Activated T-cell treated with anti-CD3 and anti-CD28 coated beads, Interleukin-2, amount 50 U/mL, for 72 hours (primary cell): ENCODE measurements at places on chromosomes 6 and 20. TPM values are rescaled to one million over a fixed set of nuclear protein-coding genes. Genes with fewer than 3 reads are reported as not detected.

The DDO gene
- not detected for total RNA-seq

The GABRR1 gene
- total RNA-seq, result not detected

The TMEM217 gene
- total RNA-seq, result 6.8 TPM

The PTCRA gene
- not detected for total RNA-seq

The MATN4 gene
- total RNA-seq, result 3.5 TPM

The PRPH2 gene
- total RNA-seq, result not detected

The RAD21L1 gene
- 1.2 TPM for total RNA-seq

The SYNDIG1 gene
- not detected for total RNA-seq

The DCDC2 gene
- not detected for total RNA-seq

The PPP1R3D gene
- 5.7 TPM for total RNA-seq

The CPNE5 gene
- 0.48 TPM for total RNA-seq

DNA sequence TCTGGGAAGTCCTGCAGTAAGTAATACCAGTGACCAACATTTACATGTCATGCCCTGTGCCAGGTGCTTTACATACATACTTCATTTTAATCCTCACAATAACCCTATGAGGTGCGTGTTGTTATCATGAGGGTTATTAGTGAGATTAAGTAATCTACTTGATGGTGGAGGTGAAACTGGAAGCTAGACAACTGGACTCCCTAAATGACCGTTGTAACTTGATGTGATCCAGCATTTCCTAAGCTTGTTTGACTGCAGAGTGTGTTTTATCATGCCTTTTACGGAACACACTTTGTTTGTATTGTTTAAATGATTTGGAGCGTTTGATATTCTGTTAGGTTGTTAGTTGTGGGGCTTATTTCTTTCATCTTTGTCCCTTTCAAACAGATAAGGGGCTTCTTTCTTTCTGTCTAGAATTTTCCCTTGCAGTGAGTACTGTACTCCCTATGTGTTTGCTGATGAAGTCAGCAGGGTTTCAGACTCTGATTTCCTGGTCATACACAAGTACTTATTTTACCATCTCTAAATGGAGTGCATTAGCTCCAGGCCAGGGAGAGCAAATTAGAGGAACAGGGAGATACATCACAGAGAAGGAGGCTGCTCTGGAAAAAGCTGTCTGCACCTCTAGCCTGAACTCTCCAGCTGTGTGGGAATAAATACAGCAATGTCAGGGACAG is 29.7 kb downstream of the CHMP4B start:
- no peak overlapping the region for H3K27ac ChIP-seq
- no peak for DNase-seq
- H3K4me3 ChIP-seq, result no peak overlapping the region
- H3K4me1 ChIP-seq, result peaks cover 72% of the 10 kb centered on the region

DNA sequence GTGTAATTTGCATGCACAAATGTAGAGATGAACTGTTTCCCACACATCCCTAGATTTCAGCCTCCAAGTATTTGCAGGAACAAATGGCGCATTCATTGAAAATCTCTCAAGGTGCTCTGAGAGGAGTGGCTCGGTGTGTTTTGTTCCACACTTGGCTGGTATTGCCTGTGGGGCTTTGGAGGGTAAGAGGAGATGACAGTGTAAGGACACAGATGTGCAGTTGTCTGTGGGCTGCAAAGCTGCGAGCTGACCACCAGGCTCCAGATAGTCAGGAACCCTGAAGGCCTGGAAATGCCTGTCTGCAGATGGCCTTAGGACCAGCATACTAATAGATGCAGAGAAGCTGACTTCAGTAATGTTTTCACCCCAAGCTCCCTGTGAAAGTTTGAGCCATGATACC is 57.7 kb upstream of the PBOV1 start:
- H3K27me3 ChIP-seq, result peaks cover 1% of the 10 kb centered on the region
- no peak overlapping the region for H3K4me3 ChIP-seq
- no peaks in the 10 kb centered on the region for H3K4me1 ChIP-seq
- H3K36me3 ChIP-seq, result no peaks in the 10 kb centered on the region
- H3K27ac ChIP-seq, result no peak overlapping the region

GRCh38 chr6:3855866-3856265 is 6.7 kb downstream of the FAM50B start:
- peaks cover 4% of the 10 kb centered on the region for H3K36me3 ChIP-seq
- peaks cover 3% of the 10 kb centered on the region for H3K27me3 ChIP-seq
- H3K27ac ChIP-seq, result no peak overlapping the region

DNA sequence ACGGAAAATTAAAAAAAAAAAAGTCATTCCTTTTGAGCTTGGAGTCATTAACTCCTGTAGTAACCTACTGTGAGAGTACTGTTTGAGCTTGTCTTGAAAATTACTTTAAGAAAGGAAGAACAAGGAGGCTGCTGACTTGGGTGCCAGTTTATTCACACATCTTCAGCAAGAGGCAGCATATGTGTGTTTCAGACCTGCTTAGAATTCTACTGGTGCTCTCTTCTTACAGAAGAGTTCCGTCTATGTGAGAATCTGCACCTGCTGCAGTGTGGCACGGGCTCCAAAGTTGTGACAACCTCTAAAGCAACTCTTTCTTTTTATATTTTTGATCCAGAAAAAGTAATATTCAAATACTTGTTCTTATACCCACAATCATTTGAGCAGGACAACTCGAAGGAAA is 117.4 kb upstream of the SOX4 start:
- no peak overlapping the region for H3K27ac ChIP-seq
- no peak for DNase-seq
- H3K4me3 ChIP-seq, result no peak overlapping the region
- H3K27me3 ChIP-seq, result peaks cover 8% of the 10 kb centered on the region
- no peaks in the 10 kb centered on the region for H3K36me3 ChIP-seq
- H3K4me1 ChIP-seq, result no peaks in the 10 kb centered on the region

GRCh38 chr6:157069585-157069984 is 253.7 kb downstream of the TMEM242 start:
- H3K4me3 ChIP-seq, result peak overlapping the region; percentile 62
- no peaks in the 10 kb centered on the region for H3K27me3 ChIP-seq
- no peak for DNase-seq
- peak overlapping the region; percentile 50 for H3K27ac ChIP-seq
- no peaks in the 10 kb centered on the region for H3K36me3 ChIP-seq

DNA sequence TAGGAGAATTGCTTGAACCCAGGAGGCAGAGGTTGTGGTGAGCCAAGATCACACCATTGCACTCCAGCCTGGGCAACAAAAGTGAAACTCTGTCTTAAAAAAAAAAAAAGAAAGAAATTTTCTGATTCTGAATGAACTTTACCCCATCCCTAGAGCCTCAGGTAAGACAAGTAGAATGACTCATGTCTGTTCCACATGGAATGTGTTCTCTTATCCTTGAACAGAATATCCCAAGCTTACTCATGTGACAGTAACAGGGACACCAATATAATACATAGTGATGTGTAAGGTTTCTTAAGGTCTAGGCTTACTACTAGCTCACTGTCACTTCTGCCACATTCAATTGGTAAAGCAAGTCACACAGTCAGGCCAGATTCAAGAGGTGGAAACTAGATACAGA is 219.6 kb upstream of the BTBD3 start:
- H3K27ac ChIP-seq, result no peak overlapping the region
- no peak for DNase-seq
- H3K27me3 ChIP-seq, result no peaks in the 10 kb centered on the region
- H3K36me3 ChIP-seq, result no peaks in the 10 kb centered on the region

DNA sequence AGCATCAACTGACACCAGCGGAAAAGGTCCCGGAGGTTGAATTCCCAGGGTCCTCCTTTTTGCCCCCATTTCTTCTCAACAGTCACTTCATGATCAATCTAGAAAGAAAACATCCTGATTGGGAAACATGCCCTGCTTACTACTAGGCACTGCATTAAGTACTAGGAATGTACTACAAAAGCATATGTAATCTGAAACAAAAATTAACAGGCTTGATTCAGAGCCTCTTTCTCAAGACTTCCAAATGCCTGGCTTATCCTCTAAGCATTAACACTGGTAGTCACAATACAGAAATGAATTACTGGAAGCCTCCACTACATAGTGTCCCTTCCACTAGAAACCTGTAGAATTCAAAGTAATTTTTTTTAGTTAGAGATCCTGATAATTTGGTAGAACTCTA is 84.5 kb upstream of the LYRM2 start:
- H3K27ac ChIP-seq, result no peak overlapping the region
- H3K4me3 ChIP-seq, result no peak overlapping the region
- H3K27me3 ChIP-seq, result no peaks in the 10 kb centered on the region
- no peaks in the 10 kb centered on the region for H3K4me1 ChIP-seq
- peaks cover 12% of the 10 kb centered on the region for H3K36me3 ChIP-seq

DNA sequence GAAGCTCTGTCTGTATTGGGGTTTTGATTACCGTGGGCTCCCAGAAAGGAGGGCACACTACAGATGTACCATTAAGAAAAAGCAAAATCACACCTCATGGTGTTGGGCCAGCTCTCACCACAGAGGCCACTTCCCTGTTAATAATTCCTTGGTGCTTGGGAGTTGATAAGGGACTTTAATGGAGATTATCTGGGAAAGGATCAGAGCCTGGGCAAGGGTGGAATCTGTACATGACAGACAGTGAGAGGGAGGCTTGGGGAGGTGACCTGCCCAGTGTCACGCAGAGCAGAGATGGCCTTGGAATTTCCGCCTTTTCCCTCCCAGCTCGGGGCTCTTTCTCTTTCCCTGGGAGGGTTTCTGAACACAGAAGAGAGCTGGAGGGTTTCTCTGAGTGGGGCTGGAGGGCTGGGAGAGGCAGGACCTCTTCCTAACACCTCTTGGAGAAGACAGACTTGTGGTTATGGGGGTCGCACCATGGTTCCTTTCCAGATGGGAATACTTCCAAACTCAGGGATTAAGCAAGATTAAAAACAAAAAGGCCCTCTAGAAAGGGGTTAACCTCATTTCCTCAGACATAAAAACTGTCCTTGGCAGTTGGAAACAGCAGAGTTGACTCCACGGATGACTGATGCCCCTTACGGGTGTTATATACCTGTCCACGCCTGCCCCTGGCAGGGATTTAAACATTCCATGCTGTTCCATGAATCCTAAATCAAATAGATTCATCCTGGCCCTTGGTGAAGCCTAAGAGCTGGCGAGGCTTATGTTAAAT is 16.8 kb upstream of the KCNK16 start:
- H3K27ac ChIP-seq, result no peak overlapping the region
- no peak for DNase-seq
- H3K27me3 ChIP-seq, result peaks cover 34% of the 10 kb centered on the region
- no peaks in the 10 kb centered on the region for H3K36me3 ChIP-seq

DNA sequence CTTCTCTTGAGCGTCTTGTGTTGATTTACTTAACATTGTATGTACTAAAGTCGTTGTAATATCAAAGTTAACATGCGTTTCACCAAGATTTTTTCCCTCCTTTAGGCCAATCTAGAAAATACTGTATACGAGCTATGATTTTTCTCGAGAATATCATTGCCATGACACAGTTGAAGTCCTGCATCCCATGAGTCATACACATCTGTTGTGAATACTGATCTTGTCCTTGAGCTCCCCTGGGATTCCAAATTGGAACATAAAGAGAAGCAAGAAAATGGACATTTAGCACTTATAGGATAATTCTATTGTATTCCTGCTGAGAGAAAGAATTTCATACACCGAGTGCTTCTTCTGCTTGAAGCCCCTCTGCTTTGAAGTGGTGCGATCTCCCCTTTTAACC is 109.6 kb downstream of the SLC35B3 start:
- DNase-seq, result no peak
- no peak overlapping the region for H3K4me3 ChIP-seq
- H3K4me1 ChIP-seq, result no peaks in the 10 kb centered on the region
- no peak overlapping the region for H3K27ac ChIP-seq

- no peak for DNase-seq
- peaks cover 19% of the 10 kb centered on the region for H3K4me1 ChIP-seq
- no peak overlapping the region for H3K27ac ChIP-seq
These were observed 124.0 kb downstream of the PXDC1 start for GRCh38 chr6:3627501-3627900.

GRCh38 chr20:44768854-44769480 is 23.3 kb downstream of the KCNK15 start:
- no peaks in the 10 kb centered on the region for H3K4me1 ChIP-seq
- no peak overlapping the region for H3K27ac ChIP-seq
- H3K4me3 ChIP-seq, result no peak overlapping the region

DNA sequence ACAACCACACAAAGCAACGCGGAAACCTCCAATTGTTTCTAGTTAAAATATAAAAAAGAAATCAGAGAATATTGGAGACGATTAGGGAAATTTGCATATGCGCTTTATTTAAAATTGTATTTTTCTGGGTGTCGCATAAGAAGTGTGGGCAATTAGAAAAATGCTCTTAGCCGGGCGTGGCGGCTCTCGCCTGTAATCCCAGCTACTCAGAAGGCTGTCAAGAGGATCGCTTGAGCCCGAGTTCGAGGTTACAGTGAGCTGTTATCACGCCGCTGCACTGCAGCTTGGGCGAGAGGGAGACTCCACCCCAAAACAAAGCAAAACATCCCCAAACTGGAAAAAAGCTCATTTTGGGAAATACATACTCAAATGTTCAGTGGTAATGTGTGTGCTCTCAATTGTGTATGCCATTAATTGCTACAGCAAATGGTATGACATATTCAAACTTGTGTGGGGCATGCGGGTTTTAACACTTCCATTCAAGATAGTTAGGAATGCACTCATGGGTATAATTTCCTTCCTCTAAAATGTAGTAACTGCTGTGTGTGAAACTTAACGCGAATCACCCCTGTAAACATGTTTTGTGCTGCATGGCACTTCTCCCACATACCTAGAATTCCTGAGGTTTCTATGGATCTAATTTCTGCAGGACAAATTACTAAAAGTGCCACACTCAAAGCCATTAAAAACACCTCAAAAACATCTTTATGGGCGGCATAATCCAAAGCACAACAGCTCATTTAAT is 54.7 kb upstream of the HFE start:
- peak; percentile 58 for DNase-seq
- H3K36me3 ChIP-seq, result no peaks in the 10 kb centered on the region
- no peaks in the 10 kb centered on the region for H3K27me3 ChIP-seq

DNA sequence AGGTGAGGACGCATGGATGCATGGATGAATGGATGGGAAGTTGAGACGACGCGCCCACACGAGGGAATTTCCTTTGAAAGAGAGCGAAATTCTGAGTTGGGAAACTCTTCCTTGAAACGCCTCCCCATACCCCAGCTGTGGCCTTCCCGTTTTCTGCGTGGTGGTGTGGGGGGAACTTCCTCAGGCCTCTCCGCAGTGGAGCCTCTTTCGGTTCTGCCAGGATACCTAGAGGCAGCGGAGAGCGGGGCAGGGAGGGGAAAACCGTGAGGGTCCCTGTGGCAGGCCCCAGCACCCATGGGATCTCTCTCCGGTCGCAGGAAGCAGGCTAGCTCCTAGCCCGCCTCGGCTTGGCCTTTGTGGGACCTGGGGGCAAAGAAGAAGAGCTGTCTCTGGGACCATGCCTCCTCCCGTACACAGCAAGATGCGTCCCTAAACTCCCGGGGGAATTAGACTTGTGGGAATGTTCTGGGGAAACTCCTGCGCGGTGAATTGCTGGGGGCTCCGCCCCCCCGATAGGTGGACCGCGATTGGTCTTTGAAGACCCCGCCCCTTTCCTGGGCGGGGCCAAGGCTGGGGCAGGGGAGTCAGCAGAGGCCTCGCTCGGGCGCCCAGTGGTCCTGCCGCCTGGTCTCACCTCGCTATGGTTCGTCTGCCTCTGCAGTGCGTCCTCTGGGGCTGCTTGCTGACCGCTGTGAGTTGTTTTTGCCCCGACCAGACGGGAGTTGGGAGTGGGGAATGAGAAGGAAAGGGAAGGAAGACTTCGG is at the start of gene CD40:
Gene CD40 (plus strand): TSS at position 611 of the 764 bp plus-strand sequence. CDS start 30 bp downstream, at position 641.
- peak within 1 kb of the TSS; percentile 64 for H3K27ac ChIP-seq
- H3K4me1 ChIP-seq, result peaks cover 18% of the 10 kb centered on the region
- peaks cover 27% of the 10 kb centered on the region for H3K27me3 ChIP-seq
- DNase-seq, result peak; percentile 76
